Activated CD4-positive, CD25-positive, alpha-beta regulatory T cell (primary cell): ENCODE measurements at places on chromosomes 7 and 10.

DNA sequence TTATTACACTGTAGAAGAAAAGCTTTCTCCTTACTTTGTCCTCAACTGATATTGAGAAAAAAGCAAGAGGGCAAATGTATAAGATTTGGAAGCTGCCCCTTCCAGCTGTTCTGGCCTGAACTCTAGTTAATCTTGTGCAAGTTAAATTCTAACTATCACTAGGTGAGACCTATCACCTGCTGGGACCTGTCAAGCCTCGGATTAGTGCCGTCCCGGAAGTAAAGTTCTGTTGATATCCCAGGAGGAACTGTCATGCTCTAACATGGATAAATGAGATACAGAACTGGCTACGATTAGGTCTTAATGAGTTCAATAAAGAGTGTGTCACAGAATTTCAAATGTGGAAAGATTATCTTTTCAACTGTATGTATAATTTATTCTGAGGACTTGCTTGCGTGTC lies 1.2 kb upstream of the BPGM start:
- DNase-seq = no peak

- DNase-seq = no peak
These were observed 1.2 kb upstream of the MLLT10 start for GRCh38 chr10:21532694-21533466.

DNA sequence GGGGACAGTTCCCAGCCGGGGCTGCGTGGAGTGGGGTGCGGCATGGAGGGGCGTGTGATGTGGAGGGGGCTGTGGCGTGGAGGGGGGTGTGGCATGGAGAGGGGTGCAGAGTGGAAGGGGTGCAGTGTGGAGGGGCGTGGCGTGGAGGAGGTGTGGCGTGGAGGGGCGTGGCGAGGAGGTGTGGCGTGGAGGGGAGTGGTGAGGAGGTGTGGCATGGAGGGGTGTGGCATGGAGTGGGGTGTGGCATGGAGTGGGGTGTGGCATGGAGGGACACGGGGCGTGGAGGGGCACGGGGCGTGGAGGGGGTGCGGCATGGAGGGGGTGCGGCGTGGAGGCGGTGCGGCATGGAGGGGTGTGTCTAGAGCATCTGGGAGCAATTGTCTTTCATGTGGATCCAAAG lies 33.6 kb downstream of the NKX6-2 start:
- DNase-seq = no peak

DNA sequence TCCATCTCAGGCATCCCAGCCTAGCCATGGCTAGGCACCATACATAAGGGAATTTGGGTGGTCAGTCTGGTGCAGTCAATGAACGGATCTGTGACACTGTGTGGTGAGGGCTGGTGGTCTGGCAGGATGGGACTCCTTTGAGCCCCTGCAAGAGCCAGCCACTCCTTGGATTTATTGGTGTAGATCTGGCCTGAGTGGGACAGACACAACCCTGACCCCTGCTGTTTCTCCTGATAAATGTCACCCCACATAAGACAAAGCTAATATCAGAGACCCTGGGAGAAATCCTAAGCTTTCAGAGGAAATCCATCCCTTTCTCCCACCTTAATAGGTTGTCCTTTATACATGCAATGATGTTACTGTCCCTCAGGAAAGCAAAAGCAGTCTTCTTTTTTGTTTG lies 2.3 kb downstream of the FBXO24 start:
- no peak for DNase-seq

DNA sequence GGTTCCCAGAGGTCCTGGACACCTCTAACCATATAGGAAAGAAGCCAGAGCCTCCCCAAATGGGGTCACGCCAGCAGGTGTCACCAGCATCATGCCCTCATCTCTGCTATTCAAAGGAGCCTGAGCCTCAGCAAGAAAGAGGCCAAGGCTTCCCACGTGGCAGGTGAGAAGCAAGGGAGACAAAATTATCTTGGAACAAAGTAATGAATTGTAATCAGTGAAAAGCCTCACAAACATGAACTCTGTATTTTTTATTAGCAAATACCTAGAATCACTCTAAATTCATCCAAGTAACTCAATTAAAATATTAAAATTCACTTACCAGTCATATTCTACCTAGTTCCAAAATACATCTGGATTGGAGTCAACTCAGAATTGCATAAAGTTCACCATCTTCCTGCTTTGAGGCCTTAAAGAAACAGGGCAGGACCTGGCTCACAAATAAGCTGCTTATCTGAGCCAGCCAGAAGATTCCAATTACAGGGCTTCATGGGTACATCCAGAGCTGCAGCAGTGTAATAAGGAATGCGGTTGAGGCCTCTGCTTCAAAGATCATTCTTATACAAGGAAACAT lies 68.7 kb downstream of the SGMS1 start:
- no peak for DNase-seq
